ENCODE measurements at places on chromosomes 16 and 17.

DNA sequence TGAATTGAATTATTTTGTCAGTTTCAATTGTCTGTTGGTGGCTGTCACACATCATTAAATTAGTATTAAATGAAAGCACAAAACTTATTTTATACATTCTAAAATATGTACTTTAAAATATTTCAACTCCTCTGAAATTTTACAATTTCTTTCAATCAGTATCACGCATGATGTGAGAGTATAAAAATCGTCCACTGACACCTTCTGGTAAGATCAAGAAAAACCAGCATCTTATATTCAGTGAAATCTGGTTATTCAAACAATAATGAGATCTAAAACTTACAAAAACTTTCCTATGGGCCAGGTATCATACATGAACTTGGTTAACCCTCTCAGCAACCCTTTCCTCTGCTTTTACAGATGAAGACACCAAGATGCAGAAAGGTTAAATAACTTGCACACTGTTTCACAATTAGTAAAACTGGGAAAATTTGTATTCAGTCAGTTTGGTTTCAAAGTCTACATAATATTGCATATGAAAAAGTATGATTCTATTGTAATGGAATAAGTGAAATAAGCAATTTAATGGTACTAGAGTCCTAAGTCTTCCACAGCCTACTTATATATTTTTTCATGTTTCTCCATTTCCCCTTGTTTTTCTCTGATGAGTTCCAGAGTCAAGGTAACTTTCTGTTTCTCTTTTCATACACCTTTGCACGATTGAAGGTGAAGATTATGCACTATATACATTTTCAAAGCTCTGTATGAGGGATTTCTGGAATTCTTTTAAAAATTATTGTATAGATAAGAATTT lies 58.7 kb downstream of the EFCAB5 start:
- no peak for DNase-seq

DNA sequence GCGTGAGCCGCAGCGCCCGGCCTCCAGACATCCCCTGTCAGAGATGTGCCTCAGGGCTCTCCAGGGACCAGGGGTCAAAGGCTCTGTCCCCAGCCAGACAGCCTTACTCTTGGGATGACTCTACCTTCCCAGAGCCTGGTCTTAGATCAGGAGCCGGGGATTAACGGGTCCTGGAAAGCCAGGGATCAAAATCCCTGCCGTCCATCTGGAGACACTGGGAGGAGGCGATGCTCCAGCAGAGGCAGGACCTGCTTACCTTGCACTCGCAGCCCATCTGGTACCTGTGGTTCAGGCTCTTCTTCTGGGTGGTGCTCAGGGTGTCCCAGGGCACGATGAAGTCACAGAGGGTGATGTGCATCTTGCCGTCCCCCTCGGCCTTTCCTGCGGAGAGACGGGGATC lies 16.7 kb upstream of the USP36 start:
- DNase-seq = no peak

GRCh38 chr17:4506175-4506813 lies 7.6 kb downstream of the SPNS2 start:
- no peak for DNase-seq

DNA sequence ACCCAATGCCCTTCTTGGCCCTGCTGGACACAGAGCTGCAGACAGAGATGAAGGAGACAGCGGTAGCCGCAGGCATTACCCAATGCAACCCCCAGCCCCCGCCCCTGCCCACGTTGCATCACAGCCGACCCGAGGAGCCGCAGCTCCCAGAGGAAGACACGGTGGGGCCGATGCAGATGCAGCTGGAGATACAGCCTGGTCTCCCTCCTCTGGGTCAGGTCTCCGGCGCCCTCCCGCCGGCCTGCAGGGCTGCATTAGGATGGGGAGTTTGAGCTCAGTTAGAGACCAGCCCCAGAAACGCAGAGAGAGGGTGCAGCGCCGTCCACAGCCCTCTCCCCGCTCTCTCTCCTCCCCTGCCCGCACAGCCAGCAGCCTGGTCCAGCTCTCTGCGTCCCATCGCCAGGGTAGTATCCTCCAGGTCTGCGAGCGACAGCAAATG lies 19.4 kb upstream of the UBE2I start:
- DNase-seq = no peak

DNA sequence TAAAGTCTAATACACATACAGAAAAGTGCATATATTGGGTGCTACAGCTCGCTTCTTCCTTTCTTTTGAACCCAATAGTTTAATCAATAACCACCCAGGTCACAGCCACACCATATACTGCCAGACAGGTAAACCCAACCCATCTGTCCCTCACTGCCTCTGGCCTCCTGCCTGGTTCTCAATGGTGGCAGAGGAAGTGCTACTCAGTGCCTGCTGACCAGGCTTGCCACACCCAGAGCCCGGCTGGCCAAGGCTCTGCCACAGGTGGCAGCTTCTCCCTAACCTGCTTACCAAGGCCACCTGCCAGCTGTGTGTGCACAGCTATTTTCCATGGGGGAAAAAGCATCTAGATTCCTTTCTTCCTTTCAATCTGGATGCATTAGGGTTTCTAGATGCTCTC lies 584 bp downstream of the PMP22 start:
- DNase-seq = no peak

GRCh38 chr16:19909750-19910322 lies 25.2 kb upstream of the GPRC5B start:
- DNase-seq = no peak

GRCh38 chr17:45265821-45266220 lies 3.9 kb upstream of the SPATA32 start:
- DNase-seq = no peak

- DNase-seq = no peak
Measured at GRCh38 chr17:64156670-64157069, 26.7 kb upstream of the ERN1 start.

GRCh38 chr17:6567528-6568183 lies 11.3 kb upstream of the PITPNM3 start:
- no peak for DNase-seq

DNA sequence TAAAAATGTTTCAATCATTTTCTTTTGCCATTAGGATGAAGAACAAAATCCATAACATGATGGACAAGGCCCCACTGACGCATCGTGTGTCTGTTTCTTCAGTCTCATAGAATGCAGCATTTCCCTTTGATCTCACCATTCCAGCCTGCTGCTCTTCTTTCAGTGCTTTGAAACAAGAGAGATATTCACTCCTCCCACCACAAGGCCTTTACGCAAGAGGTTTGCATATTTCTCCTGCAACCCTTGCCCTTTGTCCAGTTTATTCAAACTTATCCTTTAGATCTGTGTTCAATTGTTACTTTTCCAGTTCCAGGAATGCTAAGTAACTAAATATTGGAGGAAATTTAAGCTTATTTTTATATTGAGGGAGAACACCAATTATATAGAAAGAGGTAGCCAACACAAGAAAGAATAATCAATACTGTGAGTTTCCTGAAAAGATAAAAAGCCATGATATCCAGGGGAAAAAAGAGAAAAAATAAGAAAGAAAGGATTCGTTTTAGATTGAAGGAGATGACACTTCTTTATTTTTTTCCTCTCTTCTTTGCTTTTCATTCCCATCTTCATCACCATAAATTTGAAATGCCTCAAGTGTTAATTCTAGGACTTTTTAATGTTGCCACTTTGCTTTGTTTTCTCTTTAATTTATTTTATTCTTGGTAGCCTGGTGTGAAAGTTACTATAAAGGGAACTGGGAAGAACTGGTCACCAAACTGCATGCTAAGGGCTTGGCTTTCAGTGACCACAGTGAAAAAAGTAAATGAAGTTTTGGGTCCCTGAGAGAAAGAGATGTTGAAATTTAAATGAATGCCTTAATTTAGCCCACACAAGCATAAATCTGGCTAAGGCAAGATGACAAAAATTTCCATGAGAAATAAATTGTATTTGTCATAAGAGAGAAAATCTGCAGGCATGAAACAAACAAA lies 102.1 kb downstream of the KIF2B start:
- no peak for DNase-seq

DNA sequence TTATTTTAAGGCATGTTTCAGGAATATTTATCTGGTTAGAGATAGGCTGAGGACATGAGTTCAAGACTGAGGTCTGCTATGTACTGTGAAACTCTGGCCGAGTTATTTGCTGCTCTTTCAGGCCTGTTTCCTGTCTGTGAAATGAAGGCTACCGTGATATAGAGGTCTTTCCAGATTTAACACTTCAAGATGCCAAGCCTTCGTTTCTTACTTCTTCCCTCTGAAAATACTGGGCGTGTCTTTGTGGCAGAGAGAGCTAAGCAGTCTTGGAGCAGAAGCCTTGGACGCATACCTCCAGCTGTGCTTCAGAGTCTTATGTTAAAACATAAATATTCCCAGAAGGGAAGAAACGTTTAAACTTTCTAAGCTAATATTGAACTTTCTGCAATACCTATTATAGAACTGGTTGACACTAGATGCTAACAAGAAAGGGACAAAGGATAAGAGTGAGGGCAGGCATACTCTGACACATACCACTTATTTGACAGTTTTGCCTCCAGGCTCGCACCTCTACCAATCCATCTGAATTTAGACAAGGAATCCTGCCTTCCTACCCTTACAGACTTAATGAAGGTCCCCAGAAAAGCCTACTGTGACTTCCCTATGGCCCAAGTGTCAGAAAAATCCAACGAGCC lies 17.5 kb downstream of the WIPI1 start:
- no peak for DNase-seq

GRCh38 chr17:48244121-48244711 lies 136.7 kb downstream of the SNX11 start:
- DNase-seq = no peak

GRCh38 chr17:71496552-71496951 lies 624.3 kb upstream of the SOX9 start:
- DNase-seq = no peak

- DNase-seq = no peak
Measured at GRCh38 chr16:84643180-84643583, 5.1 kb upstream of the KLHL36 start.

- DNase-seq = no peak
Measured at GRCh38 chr16:6947291-6947690, 385.4 kb upstream of the RBFOX1 start.

DNA sequence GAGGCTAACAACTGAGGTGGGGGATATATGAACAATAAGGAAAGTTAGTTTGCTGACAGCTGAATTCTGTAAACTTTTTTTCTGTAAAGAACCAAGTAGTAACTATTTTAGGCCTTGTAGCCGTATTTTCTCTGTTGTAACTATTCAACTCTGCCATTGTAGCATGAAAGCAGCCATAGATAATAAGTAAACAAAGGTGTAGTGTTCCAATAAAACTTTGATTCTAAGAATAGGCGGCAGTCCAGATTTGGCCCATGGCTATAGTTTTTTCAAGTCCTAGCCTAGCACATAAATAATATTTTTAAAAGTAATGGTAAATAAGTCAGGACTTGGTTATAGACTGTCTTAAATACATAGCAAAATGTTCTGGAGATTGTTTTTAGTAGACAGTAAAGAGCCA lies 142.0 kb downstream of the STXBP4 start:
- DNase-seq = no peak

- no peak for DNase-seq
Measured at GRCh38 chr17:19897903-19898302, 30.2 kb upstream of the ULK2 start.

GRCh38 chr17:15255713-15256454 lies 9.2 kb downstream of the PMP22 start:
- no peak for DNase-seq

- DNase-seq = no peak
Measured at GRCh38 chr17:79090443-79091225, 16.0 kb downstream of the ENGASE start.

GRCh38 chr17:40846515-40847144 lies 20.4 kb downstream of the KRT12 start:
- DNase-seq = no peak
